ENCODE measurements at places on chromosomes 1 and 21. TPM values are rescaled to one million over a fixed set of nuclear protein-coding genes. Genes with fewer than 3 reads are reported as not detected.

- no peak for DNase-seq
Measured at GRCh38 chr1:17844185-17844826, 89.2 kb downstream of the ACTL8 start.

DNA sequence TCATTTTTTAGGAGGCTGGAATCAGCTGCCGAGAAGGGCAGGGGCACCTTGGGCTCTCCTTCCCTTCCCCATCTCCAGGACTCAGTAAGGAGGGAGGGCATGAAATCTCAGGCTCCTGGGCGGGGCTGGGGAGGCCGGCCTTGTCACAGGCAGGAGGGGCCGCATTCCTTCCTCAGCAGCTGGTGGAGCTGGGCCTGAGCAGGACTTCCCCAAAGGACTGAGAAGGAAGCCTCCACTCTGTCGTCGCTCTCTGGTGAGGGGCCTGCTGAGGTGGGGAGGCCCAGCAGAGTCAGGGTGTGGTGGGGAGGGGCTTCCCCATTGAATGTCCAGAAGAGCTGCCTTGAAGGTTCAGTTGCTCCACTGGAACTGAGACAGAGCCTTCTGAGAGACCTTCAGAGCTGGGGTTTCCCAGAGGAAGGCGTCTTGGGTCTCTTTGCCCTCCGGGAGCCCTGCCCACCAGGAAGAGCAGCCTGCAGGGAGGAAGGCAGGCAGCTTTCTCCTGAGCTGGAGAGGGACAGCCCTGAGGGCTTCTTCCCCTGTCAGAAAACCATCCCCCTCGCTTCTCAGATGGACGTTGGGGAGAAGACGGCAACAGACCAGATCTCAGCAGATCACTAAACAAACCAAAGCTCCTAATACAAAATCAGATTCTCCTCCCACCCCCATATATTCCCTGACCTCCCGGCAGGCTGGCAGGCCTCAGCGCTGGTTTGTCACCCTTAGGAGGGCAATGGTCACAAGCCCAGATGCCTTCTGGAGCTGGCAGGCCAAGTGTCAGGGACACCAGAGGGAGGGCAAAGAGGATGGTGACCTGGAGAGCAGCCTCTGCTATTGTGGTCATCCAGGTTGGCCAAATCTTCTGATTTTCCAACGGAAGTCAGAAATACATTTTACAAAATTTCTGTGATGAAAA is 10.7 kb downstream of the KCNA10 start:
- no peak for DNase-seq

GRCh38 chr1:118960567-118961136 is 27.5 kb downstream of the TBX15 start:
- DNase-seq: no peak

DNA sequence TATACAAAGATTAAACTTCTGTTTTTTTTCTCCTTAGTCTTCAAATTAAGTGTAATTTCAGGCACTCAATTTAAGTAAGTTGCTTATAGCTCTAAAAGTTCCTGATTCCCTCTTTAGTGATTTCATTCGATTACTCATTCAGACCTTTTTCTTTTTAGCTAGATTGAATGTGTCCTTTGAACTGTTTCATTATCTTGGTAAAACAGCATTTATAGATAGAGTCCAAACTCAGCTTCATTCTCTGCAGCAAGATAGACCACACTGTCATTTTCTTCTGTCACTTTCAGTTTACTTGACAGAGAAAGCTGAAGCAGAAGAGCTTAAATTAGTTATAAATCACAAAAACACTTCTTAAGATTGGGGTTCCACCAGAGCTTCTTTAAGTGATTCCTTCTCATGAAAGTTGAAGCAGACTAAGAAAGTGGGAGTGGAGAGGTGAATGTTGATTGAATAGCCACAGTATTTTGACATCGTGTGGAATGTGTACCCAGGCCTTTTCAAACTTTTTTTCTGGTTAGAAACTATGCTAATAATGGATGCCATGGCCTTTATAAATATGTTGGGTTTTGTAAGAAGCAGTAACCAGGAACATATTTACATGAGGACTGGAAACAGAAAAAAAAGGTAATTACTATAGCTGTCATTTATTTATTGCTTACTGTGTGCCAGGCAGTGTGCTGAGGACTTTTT is 52.2 kb downstream of the ZBTB40 start:
- no peak for DNase-seq

DNA sequence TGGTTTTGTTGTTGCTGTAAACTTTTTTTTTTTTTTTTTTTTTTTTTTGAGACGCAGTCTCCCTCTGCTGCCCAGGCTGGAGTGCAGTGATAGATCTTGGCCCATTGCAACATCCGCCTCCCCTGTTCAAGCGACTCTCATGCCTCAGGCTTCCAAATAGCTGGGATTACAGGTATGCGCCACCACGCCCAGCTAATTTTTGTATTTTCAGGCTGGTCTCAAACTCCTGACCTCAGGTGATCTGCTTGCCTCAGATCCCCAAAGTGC is 78.9 kb upstream of the SLC45A1 start:
- no peak for DNase-seq

The WNT4 gene
- total RNA-seq: 5.2 TPM

DNA sequence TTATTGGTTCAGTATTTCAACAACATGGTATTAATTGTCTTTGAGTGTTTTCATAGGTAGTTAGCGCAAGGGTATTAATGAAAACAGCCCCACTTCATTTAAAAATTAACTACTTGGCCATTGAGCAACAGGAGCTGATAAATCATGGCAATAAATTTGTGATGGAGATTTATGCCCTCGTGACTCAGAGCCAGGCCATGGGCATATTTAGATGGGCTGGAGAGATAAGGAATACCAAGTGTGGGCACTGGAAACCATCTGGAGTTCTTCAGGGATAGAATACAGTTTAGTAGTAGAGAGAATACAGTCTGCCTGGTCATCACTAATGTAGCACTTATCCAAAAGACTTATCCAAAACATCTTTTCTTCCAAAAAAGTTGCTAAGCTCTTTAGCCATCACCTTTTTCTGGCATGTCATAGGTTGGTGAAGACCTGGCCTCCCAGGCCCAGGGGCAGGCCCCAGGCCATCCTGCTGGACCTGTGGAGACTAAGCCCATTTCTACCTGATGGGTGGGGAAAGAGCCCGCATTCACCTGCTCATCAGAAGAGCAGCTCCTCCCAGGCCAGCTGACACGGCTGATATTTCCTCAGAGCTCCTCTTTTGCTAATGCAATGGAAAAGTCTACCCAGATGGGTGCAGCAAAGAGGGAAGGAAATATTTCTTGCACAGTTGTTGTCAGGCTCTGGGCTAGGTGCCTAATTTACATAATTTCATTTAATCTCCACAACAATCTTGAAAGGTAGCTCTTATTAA is 238.0 kb downstream of the TM2D1 start:
- no peak for DNase-seq
